Common myeloid progenitor, CD34-positive (primary cell): ENCODE measurements at places on chromosomes 11 and 22.

DNA sequence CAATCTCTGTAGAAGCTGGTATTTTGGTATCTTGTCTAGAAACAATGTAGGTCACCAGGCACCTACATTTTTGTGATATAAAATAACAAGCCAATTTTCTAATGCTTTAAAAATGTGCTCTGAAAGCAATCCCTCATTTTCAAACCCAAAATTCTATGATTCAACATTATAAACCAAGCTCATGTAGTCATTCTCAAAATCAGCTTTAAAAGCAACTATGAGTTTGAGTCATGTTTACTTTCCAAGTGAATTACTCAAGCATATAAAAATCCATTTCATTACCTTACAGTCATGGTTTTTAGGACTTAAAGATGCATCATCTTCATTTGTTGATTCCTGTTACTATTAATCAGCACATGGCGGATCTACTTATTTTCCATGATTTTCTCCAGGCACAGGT, 216.4 kb downstream of the GRM5 start:
- DNase-seq: no peak

- DNase-seq: no peak
These were observed 301.8 kb upstream of the MTNR1B start for GRCh38 chr11:92667486-92668152.

- DNase-seq: peak; percentile 41
These were observed 397 bp downstream of the OR52N2 start for GRCh38 chr11:5809122-5809519.

- DNase-seq: no peak
These were observed 84.6 kb downstream of the CLPB start for GRCh38 chr11:72349616-72350218.

DNA sequence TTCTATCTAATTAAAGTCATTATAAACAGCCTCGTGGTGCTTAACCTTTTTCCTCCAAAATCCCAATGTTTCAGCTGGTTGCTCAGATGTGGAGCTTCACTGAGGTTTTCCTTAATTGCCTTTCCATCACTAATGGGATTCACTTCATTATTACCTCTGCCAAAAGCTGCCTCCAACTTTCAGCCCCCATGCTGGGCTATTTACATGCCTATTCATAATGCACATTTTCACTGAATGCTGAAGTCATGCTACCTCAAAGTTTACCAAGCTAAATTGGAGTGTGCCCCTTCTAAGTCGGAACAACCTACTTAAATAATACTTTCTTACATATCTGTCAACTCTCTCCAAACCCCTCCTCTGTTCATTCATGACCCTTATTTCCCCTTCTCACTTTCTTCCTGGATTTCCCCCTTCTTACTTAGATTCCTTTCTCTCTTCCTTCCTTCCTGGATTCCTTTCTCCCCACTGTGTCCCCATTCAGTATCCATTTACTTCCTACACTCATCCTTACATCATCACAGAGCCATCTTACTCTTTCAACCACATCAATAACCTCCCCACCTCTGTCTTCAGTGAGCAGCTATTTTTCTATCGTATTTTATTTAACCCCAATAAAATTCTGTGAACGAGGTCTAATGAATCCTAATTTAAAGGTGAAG, 887.3 kb upstream of the TENM4 start:
- DNase-seq: no peak

GRCh38 chr22:49244466-49245420, 582.9 kb downstream of the BRD1 start:
- DNase-seq: no peak

- DNase-seq: no peak
These were observed 1088.2 kb downstream of the TBC1D22A start for GRCh38 chr22:47850644-47851151.

DNA sequence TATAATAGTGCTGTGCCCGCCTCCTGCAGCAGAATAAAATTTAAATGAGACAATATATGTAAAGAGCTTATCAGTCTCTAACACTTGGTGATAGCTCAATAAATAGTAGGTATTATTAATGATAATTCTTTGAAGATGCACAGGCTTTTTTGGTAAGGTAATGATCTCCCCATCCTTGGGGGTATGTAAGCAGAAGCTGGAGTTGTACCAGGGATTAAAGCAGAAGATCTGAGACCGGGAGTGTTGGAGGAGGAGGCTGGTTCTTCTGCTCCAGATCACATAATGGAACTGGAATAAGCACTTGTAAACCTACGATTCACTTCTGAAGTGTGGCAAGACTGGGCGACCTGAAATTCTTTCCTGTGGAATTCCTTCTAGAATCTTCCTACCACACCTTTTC, 8.4 kb downstream of the VSTM5 start:
- DNase-seq: no peak

DNA sequence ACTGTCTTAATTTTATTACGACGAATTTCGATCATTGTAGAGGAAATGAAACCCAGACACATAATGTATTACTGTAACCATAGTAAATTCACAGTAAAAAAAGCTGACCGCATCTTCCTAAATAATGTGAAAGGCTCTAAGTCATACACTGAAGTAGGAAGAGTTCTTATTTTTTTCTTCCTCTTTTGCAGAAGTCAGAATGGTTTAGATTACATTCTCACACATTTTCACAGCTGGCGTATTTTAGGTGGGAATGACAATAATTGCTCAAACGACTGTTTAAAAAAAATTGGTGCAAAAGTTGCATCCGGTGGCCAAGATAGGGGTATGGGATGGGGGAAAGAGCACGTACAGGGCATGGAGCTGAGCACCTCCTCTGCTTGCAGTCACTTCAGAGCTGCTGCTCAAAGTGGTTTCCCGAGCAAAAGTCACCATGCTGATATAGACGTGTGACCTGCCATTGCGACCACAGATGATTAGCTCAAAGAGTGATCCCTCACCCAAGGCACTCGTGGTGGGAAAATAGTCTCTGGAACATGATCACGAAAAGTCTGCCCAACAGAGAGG, 35.3 kb downstream of the MMP13 start:
- DNase-seq: peak; percentile 65

DNA sequence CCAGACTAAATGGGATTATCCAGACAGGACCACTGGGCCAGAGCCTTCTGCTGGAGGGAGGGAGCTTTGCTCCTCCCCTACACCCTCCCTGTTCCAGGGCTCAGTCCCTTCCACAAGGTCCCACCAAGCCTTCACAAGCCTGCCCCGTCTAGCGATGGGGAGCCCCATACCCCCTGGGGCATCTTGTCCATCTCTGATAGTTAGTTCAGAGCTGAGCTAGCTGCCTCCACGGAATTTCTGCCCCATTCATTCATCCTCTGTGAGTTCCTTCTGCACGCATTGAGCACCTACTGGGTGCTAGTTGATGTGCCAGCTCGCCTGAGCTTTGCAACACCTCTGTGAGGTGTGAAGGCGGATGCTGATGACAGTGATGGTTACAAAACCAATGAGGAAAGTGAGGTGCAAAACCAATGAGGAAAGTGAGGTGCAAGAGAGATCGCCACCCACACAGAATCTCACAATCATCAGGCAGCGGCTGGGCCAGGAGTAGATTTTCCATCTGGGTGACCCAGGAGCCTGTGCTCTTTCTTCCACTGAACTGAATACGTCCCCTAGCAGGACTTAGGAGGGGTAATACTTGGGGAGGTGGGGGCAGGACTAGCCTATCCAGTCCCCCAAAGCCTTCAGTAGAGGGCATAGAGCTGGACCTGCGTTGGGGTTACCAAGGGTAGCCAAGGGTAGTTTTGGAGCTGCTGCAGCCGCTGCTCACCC, 21.5 kb upstream of the CBX7 start:
- DNase-seq: no peak

DNA sequence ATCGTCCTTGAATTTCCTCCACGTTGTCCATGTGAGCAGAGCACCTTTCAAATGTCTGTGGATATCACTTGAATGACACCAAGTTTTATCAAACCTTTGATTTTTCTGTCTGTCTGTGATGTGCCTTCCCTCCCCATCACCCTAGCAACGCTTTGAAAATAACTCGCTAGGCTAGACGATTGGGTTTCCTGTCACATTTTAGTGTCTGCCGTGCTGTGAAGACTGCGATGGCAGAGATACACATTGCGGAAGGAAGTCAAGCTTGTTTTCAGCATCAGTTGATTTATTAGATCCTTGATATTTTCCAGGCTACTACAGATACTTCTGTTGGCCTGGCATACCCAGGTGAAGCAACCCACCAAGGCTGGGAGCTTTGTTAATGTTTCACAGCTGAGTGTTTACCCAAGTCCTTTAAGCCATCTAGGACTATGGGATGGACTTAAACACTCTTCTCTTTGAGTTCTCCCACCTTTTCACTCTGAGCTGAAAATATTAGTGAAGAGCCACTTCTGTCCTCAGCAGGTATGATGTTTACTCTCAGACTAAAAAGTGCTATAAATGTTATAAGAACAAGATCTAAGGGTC, 93.6 kb upstream of the CD44 start:
- DNase-seq: peak; percentile 96

DNA sequence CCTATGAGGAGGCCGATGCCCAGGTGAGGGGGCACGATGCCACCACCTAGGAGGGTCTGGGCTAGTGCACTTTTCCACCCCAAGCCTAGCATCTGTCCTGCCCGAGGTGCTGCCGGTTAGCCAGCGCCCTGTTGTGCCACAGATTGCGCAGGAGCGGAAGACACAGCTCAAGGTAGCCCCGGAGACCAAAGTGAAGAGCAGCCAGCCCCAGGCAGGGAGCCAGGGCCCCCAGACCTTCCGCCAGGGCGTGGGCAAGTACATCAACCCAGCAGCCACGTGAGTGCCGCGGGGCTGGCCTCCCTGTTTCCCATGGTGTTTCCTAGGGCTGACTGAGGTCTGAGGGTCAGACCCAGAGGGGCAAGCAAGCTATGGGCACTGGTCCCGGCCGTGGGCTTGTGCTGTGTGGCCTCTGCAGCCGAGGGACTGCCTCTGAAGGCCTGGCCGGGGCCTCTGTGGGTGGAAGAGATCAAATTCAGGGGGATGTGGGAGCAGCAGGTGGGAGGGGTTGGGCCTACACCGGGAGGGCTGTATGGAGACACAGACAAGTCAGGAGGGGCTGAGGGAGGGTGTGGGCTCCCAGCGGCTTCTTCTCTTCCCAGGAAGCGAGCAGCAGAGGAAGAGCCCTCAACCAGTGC, 29.1 kb downstream of the PPIL2 start:
- no peak for DNase-seq

DNA sequence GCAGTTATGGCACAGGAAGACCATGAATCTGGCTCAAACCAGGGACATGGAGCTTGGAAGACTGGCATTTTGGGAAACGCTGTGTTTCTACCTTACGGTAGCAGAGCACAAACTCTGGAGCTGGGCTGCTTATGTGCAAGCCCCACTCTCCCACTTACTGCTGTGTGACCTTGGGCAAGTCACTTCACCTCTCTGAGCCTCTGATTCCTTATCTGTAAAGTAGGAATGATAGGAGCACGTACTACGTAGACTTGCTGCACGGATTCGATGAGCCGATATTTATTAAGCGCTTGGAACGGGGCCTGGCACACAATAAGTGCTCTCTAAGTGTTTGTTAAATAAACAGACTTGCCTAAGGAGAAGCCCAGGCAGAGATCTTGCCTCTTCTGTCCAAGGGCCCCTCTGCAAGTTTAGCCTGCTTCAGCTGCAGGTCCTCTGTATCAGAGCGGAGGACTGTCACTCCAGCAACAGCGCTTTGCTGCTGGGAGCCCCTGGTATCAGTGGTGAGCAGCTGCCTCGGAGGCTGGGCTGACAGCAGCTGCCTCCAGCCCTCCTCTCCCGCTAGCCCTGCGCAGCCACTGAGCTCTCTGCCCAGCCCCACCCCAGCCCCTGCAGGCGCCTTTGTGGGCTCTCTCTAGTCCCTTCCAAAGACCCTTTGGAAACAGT, 96.9 kb upstream of the ANO1 start:
- peak; percentile 25 for DNase-seq

DNA sequence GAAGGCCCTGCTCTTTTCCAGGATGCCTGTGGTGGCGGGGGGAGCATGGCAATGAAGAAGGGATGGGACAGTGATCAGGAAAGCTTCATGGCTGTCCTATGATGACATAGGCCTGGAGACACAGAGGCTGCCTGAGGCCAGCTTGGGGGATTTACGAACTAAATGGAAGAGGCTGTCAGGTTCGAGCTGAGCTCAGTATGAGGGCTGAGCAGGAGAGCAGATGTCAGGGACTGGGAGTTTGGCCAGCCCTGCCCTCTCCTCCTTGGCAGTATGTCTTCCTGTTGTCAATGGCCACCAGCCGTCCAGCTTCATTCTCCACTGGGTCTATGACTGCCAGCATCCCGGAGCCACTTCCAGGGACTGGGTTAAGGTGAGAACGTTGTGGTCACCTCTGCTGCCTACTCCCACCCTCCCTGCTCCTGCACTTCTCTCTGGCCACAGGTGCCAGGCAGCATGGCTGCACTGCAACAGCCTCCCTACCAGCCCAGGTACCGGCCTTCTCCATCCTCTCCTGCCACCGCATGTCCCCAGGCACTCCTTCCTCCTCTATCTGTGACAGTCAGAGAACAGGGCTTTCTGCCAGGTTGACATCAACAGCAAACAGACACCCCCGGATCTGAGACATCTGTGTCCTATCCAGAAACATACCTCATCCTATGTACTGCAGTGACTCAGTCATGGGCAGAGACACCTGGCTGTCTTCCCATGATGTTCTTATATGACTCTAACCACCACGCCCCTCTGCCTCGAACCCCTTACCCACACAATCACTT, 75.1 kb downstream of the KIRREL3 start:
- no peak for DNase-seq

DNA sequence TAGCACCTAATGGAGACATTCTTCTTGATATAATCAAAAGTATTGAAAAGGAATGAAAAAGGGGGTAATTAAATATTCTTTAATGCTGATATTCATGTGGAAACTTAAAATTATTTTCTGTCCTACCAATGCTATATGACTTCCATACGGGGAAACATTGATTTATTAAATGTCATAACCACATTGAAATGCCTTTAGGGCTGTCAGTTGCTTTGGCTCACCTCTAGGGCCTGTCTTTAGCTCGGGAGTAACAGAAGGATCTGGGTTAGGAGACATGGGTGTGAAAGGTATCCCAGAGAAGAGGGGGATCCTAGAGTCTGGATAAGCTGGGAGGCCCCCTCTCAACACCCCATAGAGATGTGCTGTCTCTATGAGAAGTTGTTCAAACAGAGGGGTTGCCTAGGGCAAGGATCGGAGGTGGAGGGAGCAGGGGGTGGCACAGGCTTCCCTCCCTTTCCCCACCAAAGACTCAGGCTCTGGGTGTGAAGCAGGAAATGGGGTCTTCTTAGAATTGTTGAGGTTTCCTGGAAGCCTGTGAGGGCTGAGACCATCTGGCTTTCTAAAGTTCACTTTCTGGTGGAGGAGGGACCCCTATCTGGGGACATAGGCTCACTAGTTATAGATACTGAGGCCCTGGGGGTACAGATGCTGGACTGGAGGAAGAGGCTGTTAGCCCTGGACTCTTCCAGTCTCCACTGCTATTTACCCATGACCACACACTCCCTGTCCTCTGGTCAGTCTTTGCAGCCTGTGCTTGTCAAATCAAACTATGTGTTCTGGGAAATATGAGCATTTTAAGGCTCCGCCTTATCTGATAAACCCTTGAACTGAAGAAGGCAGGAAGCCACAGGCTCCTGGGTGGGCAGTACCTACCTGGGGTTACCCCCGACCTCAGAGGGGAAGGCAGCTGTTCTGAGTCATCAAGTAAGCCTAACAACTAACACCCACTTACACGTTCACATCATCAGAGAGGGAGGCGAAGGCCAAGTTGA, 55.8 kb upstream of the RRAS2 start:
- DNase-seq: peak; percentile 92
